CD4-positive, alpha-beta T cell treated with Interleukin-12 subunit alpha and Interleukin-12 subunit beta, for 1 hour (primary cell): ENCODE measurements at places on chromosomes 11 and 22.

DNA sequence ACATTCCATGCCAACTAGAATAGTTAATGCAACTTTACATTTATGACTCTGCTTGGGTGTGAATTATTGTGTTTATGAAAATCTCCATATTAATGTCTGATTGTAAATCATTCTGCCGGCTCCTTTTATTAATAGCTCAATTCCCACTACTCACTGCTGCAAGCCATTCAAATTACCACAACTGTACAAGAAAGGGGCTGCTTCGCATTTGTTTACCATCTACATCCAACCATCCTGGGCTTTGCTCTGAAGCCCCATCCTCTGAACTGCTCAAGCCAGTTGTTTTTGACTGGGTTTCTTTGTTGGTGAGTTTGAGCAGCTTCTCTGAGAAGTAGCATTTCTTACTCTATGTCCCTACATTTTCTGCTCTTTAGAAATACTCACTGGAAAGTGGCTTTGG is 451.6 kb upstream of the CADM1 start:
- no peak for DNase-seq

- no peak for DNase-seq
Observed at GRCh38 chr22:48585916-48586798, 1241.5 kb downstream of the BRD1 start.

GRCh38 chr11:59267736-59268475 is 55.2 kb upstream of the MPEG1 start:
- no peak for DNase-seq

DNA sequence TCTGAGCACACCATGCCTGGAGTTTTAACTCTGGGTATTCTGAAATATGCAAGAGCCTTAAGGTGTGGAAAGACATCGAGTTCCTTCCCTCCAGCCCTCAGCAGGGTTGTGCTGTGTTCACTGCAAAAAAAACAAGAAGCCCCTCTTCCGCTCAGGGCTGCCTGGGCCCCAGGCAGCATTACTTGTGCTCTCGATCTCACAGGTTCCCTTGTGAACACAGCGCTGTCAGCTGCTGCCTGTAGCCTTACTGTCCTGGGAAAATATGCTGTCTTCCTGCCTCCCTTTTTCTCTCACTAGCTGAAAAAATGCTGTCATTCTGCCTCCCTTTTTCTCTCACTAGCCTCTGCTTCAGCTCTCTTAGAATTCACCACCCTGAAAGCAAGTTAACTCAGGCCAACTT is 15.7 kb upstream of the TENM4 start:
- no peak for DNase-seq

- no peak for DNase-seq
Observed at GRCh38 chr22:33650244-33650643, 270.0 kb downstream of the LARGE1 start.

GRCh38 chr22:46761539-46762237 is 762 bp upstream of the TBC1D22A start:
- DNase-seq: no peak

- DNase-seq: peak; percentile 21
Observed at GRCh38 chr11:3135481-3136440, 29.3 kb downstream of the OSBPL5 start.

DNA sequence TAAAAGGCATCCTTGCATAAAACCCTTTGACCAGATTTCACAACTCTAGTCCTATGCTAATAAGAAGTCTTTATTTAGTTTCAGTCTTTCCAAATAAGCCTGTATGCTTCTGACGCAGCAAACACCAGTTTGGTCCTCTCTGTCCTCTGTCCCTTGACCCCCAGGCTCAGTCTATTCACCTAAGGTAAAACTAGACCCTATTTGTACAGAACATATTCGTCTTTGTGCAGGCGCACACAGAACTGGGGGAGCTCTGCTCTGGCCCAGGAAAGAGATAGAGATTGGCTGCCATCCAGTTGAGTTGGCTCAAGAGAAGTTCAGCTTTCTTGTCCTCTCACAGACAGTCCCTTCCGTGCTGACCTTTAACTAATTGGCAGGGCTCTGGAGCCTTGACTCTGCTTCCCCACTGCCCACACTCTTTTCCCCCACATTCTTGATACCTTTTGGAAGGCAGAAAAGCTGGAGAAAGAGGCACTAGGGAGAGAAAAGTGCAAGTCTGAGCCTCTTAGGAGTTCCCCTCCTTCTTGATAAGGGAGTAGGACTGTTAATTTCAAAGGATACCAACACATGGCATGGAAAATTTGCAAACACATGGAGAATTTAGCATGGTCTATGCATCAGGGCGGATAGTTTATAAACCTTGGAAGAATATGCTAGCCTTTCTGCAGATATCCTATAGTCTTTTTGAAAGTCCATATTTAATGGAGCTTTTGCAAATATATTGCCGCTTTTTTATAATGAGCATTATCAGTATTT is 21.2 kb upstream of the PSMA1 start:
- DNase-seq: no peak

DNA sequence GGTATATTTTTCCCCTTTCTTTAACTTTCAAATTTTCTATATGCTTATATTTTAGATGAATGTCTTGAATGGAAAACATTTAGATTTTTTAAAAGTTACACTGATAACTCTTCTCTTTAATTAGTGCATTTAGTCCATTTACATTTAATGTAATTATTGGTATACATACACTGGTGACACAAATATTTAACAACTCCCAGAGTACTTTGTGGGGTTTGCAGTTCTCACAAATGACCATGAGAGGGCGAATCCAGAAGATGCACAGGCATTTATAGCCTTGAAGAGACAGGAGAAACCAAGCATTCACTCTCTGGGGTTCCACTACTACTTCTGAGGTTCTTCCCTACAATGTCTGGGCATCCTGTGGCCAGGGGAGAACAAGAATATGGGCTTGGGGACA is 125.1 kb downstream of the TIMP3 start:
- no peak for DNase-seq

- DNase-seq: no peak
Observed at GRCh38 chr11:70510571-70510970, 112.2 kb downstream of the CTTN start.

GRCh38 chr11:122280870-122281269 is 164.9 kb upstream of the BLID start:
- no peak for DNase-seq

- DNase-seq: no peak
Observed at GRCh38 chr11:748007-748359, 719 bp downstream of the TALDO1 start.

GRCh38 chr11:75298976-75299260 is 52.5 kb downstream of the ARRB1 start:
- DNase-seq: no peak

DNA sequence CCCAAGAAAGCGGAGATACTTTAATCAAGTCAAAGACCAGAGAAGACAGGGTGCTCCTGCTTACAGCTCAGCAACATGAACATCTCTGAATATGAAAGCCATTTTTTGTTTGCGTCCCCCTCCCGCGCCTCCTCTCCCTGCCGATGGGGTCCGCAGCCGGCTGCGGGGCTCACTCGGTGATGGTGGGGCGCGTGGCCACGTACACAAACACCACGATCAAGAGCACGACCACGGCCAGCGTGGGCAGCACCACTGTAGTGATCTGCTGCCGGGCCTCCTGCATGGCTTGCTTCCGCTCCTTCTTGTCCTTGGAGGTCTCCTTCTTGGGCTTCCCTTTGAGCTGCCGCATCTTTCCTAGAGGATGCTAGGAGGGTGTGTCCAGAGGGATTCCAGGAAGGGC is 64.3 kb downstream of the SMCO4 start:
- DNase-seq: no peak

GRCh38 chr11:36306888-36307287 is 10.8 kb downstream of the PRR5L start:
- DNase-seq: peak; percentile 43

GRCh38 chr11:22920939-22921565 is 60.8 kb upstream of the CCDC179 start:
- DNase-seq: peak; percentile 6

DNA sequence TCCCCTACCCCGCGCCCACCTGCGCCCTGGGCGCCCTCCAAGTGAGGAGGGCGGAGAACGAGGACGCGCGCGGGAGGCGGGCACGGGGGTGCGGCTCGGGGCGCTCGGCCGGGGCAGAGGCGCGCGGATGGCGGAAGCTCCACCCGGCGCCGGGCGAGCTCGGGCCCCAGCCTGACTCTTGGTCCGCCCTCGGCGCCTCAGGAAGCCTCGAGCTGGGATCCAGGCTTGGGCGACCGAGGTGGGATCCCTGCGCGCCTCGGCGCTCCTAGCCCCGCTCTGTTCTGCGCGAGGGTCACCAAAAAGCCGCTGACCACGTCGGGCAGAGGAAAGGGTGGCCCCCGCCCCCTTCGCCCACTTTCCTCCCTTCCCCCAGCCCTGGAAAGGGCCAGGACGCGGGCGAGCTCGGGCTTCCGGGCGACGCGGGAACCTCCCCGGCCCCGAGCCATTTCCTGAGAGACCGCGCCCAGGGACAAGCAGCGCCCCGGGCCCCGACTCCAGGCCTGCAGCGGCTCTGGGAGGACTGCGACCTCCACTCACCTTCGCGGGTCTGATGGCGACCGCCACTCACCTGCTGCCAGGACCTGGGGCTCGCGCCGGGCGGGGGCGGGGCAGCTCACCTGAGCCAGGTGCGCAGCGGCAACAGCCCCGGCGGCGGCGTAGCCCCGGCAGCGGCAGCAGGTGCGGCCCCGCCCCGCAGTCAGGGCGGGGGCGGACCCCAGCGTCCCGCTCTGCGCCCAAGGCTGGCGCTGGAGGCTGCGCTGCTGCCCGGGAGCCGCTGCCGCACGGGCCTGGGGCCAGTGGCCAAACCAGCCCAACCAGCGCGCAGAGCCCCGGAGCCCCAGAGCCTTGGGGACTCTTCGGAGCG is 2.2 kb upstream of the SIGIRR start:
- peak; percentile 46 for DNase-seq

DNA sequence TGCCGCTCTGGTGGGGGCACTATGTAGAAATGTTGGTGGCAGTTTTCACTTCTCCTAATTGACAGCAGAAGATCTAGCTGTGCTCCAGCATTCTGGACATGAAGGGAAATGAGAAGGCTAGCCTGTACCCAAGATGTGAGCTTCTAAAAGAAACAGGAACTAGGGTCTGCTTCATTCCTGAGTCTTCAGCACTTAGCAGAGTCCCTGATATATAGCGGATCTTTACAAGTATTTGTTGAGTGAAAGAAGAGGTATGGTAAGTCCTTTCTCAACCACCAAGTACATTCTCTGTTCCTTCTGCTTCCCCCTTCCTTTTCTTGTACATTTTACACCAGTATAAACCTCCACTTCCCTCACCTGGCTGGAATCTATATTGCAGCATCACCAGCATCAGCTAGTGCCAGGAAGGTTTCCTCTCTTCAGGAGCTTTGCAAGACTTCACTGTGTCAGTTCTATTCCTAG is 408.3 kb upstream of the CADM1 start:
- no peak for DNase-seq

- DNase-seq: no peak
Observed at GRCh38 chr11:46277313-46277621, 195 bp upstream of the CREB3L1 start.

DNA sequence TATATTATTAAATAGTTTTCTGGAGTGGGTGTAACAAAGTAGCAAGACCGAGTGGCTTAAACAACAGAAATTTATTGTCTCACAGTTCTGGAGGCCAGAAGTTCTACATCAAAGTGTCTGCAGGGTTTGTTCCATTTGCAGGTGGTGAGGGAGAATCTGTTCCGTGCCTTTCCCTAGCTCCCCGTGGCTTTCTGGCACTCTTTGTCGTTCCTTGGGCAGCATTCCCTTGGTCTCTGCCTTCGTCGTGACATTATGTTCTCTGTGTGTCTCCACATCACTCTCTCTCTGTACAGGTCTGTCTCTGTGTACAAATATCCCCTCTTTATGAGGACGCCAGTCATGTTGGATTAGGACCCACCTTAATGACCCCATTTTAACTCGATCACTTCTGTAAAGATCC is 38.2 kb downstream of the LDLRAD3 start:
- no peak for DNase-seq

- DNase-seq: peak; percentile 21
Observed at GRCh38 chr11:61787928-61788491, 4.4 kb downstream of the TMEM258 start.

GRCh38 chr22:46827781-46828180 is 65.3 kb downstream of the TBC1D22A start:
- DNase-seq: no peak

DNA sequence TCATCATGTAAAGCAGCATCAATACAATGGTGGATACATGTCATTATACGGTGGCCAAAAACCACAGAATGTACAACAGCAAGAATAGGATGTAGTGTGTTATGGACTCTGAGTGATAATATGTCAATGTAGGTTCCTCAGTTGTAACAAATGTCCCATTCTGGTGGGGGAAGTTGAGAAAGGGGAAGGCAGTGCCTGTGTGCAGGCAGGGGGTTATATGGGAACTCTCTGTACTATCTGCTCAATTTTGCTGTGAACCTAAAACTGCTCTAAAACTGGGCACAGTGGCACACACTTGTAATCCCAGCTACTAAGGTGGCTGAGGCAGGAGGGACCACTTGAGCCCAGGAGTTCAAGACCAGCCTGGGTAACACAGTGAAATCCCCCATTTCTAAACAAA is 5.9 kb downstream of the CHKA start:
- DNase-seq: no peak

GRCh38 chr11:57458060-57458409 is 2.3 kb upstream of the RTN4RL2 start:
- no peak for DNase-seq

DNA sequence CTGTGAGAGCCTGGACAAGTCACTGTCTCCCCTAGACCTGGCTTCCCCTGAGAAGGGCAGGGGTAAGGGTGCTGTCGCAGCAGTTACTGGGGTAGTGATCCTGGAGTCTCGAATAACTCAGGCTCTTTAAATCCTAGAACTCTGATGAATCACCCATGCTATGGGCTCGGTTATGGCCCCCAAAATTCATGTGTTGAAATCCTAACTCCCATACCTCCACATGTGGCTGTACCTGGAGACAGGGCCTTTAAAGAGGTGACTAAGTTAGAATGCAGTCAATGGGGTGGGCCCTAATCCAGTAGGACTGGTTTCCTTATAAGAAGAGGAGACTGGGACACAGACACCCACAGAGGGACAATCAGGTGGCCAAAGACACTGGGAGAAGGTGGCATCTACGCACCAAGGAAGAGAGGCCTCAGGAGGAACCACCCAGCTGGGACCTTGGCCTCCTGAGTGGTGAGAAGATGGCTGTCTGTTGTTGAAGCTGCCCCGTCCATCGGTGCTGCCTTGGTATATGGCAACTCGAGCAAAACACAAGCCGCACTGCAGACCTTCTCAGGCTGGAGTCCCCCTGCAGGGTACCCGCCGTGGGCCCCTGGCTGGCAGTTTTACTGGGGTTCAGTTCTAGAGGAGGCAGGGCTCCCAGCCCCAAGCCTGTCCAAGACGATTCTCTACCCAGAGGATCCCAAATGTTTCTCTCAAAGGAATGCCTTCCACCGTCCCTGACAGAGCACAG is 48.8 kb upstream of the SHISAL1 start:
- no peak for DNase-seq

DNA sequence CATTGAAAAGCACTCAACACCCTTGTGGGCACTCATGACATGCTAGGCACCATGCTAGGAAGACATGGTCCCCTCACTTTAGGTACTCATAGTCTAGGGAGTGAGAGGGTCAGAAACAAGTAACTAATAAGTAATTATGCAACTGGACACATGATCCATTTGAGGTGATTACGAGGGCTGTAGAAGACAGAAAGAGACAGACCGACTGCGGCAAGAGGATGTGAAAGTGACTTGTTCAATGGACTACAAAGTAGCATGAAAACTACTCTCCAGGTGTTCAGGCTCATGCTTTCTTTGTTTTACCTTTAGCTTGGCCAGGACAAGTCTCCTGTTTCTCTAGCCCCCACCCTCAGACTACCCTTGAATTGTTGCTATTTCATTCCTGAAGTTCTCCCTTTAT is 310.8 kb upstream of the SORL1-AS1 start:
- DNase-seq: no peak

GRCh38 chr11:103988595-103988969 is 47.9 kb upstream of the DDI1 start:
- DNase-seq: no peak

- DNase-seq: no peak
Observed at GRCh38 chr11:120136356-120136755, 1.6 kb downstream of the TRIM29 start.
